ENCODE measurements at places on chromosomes 5 and 9. TPM values are rescaled to one million over a fixed set of nuclear protein-coding genes. Genes with fewer than 3 reads are reported as not detected.

Gene HMCN2
- total RNA-seq: 0.24 TPM

Gene SLC22A4
- total RNA-seq: 5.4 TPM

Gene ADAMTS16
- not detected for total RNA-seq

Gene MRPS27
- total RNA-seq: 58.0 TPM

Gene FABP6
- total RNA-seq: not detected

Gene ENHO
- not detected for total RNA-seq

Gene ISL1
- 1.1 TPM for total RNA-seq

Gene TLX3
- total RNA-seq: not detected

Gene C5orf47
- total RNA-seq: not detected

Gene SPINK13
- total RNA-seq: not detected

DNA sequence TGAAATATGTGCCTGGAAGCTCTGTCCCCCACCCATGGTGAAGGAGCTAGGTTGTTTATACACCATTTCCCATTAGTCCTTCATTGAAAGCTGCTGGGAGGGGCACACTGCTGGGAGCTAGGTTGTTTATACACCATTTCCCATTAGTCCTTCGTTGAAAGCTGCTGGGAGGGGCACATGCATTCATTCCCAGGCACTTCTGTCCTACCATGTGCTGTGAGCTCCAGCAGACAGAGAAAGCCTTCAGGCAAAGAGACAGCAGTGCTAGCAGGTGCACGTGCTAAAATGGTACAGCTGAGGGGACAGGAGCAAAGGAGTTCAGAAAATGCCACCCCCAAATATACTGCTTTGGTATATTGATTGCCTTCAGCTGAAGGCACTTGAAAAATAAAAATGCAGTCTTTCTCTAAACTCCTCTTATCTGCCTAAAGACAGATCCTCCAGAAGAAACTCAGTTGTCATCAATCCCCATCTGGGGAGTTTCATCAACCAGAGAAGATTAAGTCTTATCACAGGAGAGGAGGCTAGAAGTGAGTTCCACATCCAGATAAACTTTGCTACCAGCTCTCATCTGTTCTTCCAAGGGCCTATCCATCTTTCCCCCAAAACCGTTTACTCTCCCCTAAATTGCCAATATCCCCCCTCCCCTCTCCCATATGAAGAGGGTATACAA lies 27.7 kb upstream of the DAPK1 start:
- DNase-seq: no peak

DNA sequence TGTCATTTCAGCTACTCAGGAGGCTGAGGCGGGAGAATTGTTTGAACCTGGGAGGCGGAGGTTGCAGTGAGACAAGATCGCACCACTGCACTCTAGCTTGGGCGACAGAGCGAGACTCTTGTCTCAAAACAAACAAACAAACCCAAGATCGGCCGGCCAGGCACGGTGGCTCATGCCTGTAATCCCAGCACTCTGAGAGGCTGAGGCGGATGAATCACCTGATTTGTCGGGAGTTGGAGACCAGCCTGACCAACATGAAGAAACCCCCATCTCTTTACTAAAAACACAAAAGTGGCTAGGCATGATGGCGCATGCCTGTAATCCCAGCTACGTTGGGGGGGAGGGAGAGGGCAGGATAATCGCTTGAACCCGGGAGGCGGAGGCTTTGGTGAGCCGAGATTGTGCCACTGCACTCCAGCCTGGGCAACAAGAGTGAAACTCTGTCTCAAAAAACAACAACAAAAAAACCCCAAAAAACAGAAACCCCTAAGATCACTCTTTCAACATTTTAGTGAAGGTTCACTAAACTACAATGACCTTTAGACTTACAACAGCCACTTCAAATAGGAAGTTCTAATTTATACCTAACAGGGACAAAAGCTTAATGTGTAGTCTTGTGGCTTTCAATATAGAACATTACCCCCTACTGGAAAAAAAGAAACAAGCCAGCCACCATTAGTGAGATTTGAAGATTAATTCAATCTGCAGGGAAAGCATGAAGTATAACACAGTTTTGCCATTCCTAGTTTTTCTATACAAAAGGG lies 7.0 kb downstream of the HSPA9 start:
- no peak for DNase-seq

DNA sequence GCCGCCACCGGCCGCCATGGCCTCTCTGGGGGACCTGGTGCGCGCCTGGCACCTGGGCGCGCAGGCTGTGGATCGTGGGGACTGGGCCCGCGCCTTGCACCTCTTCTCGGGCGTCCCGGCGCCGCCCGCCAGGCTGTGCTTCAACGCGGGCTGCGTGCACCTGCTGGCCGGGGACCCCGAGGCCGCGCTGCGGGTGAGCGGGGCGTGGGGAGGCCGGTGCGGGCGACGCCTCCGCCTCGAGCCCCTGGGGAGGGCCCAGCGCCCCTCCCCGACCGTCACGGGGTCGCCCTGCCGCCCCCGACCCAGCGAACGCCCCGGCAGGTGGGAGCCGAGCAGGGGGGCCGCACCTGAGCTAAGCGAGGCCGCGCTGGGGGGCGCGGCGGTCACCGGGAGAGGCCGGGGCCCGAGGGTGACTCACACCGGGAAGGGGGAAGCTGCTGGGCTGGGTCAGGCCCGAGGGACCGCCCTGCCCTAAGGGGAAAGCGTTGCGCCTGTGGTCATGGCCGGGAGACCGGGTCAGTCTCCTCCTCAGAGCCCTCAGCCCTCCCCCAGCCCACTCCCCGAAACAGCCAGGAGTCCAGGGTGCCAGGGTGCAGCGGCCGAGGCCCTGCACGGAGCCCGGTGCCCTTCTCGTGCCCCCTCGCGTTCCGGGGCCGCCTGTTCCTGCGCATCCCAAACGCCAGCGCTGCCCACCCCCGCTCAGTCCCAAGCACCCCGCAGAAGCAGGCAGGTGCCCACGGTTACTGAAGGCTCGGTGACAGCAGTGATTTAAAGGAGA lies 510 bp downstream of the NOXA1 start:
- no peak for DNase-seq

DNA sequence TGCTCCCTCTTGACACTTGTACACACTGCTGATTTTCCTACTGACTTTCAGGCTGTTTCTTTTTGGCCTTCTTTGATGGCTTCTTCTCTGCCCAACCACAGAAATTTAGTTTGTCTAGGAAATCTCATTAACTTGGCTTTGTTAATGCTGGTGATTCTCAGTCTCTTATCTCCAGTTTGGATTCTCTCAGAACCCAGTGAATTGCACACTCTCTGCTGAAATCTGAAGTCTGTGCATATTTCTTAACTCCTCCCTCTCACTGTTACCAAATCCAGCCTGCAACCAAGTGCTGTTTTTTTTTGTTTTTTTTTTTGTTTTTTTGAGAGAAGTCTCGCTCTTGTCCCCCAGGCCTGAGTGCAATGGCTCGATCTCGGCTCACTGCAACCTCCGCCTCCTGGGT lies 117.2 kb downstream of the CDC42SE2 start:
- no peak for DNase-seq

DNA sequence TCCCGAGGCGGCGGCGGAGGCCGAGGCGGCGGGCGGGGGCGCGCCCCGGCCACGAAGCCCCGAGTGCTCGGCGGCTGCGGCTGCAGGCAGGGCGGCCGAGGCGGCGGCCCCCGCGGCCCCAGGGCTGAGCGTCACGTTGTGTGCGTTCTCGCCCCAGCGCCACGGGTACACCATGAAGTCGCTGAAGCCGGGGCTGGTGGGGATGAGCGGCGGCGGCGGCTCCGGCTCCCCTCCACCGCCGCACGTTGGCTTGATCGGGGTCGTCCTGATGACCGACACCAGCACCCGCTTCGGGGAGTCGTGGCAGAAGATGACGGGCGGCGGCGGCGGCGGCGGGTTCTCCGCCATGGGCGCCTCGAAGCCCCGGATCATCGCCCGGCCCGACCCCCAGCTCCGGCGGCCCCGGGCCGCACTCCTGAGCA lies 498 bp downstream of the ZNF367 start:
- peak; percentile 6 for DNase-seq

DNA sequence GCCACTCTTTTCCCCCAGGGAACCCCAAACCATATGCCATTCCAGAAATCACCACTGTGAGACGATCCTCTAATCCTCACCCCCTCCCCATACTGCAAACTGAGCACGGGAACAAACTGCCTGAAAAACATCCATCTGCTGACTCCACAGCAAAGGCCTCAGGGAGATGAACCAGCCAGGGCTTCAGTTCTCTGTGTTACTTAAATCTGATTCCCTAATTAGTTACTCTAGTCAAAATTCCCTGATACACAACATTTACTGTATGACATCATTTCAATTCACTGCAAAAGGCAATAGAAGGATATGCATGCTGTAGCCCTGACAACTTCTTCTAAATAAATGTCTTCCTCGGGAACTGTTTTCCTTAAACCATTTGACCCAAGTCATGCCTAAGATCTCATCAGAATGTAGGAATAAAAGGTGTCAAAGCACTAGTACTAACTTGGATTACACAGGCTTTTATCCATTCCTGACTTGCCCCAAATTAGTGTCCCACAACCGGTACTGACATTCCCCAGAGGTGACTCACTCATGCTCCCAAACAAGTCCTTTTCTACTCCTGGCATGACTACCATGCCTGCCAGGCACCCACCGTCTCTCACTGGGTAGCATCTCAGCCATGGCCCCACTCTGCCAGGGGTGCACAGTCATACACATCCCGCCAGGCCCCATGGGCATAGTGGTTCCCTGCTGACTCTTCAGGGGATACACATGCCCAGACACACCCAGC lies 35.0 kb downstream of the MTX3 start:
- no peak for DNase-seq

DNA sequence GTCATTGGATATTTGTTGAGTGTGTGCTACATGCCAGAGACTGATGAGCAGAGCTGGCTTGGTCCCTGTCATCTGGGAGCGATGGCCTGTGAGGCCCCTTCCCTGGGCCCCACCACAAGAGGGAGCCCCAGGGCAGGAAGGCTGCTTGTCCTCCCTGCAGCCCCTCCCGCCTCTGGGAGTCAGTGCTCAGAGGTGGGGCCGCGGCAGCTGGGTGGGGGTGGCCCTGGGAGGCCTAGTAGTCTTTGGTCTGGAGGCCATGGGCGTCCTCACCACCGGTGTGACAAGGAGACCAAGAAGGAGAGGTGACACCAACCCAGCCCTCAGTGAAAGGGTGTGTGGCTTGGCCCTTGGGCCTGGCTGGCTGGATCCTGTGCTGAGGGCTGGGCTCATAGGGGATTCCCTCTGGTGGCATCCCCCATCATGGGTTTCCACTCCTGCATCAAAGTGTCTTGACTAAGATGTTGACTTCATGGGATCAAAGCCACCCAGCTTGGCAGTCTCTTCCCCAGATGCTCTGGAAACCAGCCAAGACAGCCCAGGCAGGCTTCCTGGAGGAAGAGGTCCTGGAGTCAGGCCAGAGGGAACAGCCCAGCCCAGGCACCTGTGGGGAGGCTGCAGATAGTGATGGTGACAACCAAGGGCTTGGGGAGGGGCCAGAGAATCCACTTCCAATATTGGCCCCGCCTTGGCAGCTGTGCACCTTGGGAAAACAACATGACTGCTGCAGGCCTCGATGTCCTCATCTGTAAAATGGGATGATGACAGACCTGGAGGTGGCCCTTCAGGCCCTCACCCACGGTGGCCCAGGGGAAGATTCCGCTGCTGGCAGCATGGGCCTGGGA lies 166.7 kb downstream of the GAPVD1 start:
- no peak for DNase-seq

- no peak for DNase-seq
Measured at GRCh38 chr5:126016256-126016655, 407.0 kb upstream of the GRAMD2B start.

- DNase-seq: no peak
Measured at GRCh38 chr5:16665601-16666000, 48.8 kb upstream of the RETREG1 start.

GRCh38 chr5:3033033-3033755 lies 281.7 kb upstream of the IRX2 start:
- DNase-seq: no peak

GRCh38 chr5:148820461-148821395 lies 5.7 kb upstream of the ADRB2 start:
- peak; percentile 45 for DNase-seq

DNA sequence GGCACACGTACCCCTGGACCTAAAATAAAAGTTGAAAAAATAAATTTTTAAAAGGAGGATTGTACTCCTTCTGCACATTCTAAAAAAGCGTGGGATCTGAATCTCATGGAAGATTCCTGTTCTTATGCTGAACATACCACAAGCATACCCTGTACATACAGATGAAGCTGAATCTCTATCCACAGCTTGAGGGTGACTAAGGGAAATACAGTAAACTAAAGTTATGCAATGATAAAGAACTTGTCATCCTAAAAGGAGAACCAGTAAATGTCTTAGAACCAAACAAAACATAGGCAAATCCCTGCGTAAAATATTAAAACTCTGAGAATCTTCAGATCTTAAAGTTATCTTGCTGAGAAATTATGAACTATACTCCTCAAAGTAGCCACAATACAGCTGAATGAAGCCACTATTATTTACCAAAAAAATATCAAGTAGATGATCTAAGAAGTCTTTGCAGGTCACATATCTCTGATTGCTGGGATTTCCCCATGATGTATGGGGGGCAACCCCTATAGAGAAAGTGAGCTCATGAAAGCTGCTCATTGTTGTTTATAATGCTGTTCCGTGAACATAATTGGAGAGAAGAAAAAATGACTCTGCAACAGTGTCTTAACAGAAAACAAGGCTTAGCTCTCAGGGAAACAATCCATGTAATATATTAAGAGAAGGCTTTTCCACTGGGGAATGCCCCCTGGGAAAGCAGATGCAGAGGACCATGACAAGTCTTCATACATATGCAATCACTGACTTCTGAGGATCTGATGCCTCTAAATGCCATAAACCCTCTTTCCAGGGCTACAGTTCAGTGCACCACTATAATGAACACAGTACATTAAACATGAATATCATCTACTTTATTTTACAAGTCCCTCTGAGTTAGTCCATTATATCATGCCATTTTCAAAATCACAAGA lies 210.1 kb downstream of the EPB41L4A start:
- no peak for DNase-seq

- no peak for DNase-seq
Measured at GRCh38 chr9:137851516-137852267, 25.9 kb upstream of the CACNA1B start.

DNA sequence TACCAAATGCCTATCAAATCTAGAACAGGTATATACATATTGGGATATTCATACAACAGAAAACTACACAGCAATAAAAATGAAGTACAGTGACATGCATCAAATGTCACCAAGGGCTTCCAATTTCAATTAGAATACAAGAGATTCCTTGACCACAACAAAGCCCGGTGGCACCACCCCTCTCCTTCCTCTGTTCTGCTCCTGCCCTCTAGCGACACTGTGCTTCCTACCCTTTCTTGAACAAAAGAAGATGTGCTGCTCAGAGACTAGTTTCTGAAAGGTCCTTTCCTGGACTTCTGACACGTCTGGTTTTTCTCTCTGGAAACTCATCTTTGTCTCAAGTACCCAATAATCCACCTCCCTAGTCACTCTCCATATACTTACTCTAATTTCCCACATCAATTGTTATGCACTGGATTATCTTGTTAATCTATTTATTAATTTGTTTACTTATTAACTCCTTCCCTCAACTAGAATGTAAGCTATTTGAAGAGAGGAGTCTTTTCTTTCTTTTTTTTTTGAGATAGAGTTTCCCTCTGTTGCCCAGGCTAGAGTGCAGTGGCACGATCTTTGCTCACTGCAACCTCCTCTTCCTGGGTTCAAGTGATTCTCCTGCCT lies 70.4 kb upstream of the CTSV start:
- peak; percentile 67 for DNase-seq

Data from endothelial cell of umbilical vein (primary cell).